Activated T-cell treated with anti-CD3 and anti-CD28 coated beads, Interleukin-2, amount 50 U/mL, for 48 hours (primary cell): ENCODE measurements at places on chromosomes 2 and 18.

DNA sequence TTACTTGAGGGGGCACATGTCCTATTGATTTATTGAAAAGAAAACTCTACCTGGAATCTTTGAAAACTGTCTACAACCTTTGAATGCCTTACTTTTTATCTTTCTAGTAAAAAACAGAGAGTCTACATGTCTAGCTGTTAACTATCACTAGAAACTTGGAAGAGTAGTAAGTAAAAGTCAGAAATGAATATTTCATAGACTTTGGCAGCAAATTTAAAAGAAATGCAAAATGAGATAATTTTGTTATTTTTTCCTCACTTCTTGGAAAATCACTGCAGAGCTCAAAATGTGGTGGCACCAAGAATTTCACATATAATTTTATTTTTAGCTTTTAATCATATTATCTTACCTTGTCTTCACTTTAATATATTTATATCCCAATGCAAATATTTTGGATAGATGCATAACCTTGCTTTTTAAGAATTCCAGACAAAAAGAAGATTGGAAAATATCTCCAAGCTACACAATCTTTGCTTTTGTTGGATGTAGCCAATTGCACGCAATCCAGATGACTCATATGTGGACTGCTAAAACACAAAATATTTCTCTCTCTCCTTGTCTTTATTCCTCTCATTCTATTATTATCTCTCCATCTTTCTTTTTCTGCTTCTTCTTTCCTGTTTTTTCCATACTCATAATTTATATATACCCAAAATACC, 92.2 kb upstream of the DSEL start:
- no peak for DNase-seq

GRCh38 chr2:8277921-8278571, 403.8 kb upstream of the ID2 start:
- DNase-seq: no peak

- no peak for DNase-seq
Observed at GRCh38 chr2:160356485-160356884, 137.1 kb downstream of the RBMS1 start.

- no peak for DNase-seq
Observed at GRCh38 chr2:27150639-27151230, 1.9 kb downstream of the TCF23 start.

DNA sequence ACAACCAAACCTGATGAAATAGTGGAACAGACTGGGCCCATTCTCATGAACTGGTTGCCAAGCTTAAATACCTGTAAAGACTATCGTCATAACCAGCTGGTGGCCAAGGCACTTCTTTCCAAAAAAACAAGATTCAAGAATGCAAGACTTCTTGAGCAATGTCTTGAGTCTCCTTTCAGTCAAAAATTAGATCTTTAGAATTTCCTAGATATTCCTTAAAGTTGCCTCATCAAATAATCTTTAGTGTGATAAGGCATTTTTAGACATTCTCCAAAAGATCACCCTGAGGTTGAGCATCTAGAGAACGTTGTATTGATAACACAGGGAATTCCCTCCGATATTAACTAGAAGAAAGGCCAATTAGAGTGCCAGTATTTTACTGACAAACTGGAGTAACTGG, 236.4 kb upstream of the MEX3C start:
- no peak for DNase-seq

DNA sequence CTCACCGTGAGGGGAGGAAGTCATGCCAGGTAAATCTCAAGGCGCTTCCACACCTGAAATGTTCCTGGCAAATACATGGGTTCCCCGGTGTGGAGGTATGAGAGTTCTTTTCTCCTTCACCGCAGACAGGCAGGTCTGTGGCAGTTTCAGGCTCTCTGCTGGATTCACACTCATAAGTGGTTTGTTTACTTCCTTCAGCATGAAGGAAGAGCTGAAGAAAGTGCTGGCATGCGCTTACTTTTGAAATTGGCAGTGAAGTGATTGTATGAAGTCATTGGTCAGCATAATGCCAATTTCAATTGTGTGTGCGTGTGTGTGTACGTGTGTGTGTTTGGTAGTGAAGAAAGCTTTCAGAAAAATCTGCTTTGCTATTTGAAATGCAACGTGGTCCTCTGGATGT, 43.4 kb downstream of the RNF144A start:
- no peak for DNase-seq
